ENCODE measurements at places on chromosomes 12 and 14.

GRCh38 chr14:85911044-85911443, 381.1 kb downstream of the FLRT2 start:
- no peak for DNase-seq

GRCh38 chr14:55832122-55832911, 252.3 kb downstream of the KTN1 start:
- no peak for DNase-seq

DNA sequence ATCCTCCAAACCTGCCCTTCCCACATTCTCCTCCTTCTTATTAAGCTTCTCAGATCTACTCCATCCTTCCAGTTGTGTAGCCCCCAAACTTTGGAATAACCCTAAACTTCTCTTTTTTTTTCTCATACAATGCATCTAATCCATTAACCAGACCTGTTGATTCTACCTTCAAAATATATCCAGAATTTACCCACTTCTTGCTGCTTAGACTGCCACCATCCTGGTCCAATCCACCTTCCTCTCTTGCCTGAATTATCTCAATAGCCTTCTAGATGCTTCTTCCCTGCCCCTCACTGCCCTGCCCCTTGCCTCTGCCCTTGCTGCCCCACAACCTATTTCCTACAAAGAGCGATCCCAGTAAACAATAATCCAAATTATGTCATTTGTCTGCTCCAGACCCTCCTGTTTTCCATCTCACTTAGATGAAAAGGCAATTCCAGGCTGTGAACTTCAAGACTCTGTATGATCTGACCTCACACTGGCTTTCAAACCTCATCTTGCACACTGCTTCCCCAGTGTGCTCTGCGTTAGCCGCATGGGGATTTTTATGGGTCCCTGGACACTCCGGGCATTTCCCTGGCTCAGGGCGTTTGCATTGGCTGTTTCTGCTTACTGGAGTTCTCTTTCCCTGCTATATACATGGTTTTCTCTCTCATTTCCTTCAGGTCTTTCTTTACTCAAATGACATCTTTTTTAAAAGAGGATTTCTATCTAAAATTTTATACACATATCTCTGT, 42.6 kb upstream of the HIF1A start:
- DNase-seq, result no peak

DNA sequence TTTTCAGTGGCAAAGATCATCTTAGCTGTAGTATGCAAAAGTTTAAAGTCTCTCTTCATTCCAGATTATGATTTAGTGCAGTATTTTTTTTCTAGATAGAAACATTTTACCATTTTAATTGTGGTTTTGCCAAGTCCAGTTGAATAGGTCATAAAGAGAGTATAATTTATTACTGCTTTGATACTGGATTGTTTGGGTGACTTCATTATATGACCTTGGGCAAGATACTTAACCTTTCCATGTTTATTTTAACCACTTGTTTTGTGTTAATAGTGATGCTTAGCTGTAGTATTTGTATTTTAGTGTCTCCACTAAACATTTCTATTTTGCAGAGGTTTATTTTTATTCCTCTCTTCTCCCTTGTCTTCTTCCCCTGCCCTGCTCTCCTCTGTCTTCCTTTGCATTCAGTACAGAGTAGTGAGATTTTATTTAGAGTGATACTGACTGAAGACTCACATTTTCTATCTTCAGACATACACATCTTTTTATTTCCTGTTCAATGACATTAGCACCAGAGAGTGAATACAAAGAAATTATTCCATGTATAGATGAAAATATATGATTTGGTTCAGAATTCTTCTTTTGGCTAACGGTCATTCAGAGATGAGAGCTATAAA, 215.2 kb downstream of the ERC1 start:
- no peak for DNase-seq

All from activated naive CD8-positive, alpha-beta T cell treated with anti-CD3 and anti-CD28 coated beads, Interleukin-2, amount 50 U/mL, for 16 hours (primary cell).